ENCODE measurements at places on chromosomes 1 and 21.

DNA sequence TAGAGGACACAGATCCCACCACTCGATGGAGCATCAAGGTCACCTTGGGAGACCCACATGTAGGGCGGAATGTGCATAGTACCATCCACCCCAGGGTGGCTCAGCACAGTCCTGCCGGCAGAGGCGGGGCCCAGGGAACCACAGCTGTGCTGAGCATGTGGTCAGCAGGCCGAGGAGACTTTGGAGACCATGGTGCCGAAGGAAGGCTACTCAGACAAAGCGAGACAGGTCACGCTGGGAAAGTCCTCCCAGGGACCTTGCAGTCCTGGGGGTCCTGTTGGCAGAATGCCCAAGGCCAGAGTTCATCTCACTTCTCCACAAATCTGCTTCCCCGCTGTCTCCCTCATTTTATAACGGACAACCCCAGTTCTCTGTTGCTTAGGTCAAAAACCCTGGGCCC lies 22.5 kb downstream of the WNT3A start:
- no peak for DNase-seq

GRCh38 chr21:16134134-16134533 lies 404.4 kb downstream of the USP25 start:
- DNase-seq: no peak

DNA sequence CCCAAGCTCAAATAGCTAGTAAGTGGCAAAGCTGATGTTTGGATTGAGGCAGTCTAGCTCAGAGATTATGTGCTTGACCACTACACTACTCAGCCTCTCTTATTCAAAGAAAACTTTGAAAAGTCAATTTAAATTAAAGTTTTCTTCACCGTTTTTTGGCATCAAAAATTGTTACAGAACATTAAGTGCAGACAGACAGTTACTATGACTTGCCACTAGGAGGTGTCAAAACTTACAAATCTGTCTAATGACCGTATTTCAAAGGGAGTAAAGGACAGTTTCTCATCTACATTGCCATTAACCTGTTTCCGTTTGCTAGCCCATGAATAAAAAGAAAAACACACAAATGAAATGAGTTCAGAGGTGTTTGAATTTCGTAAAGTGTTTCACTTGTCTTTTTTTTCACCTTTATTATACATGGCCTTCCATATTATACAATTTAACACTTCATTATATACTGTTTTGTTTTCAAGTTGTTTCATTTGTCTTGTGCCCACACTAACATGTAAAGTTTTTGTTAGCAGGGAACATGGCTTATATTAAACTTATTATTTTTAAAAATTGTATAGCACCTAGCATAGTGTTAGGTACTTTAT lies 57.4 kb upstream of the MTF2 start:
- peak; percentile 63 for DNase-seq

GRCh38 chr1:224427346-224427745 lies 7.3 kb downstream of the WDR26 start:
- DNase-seq: no peak

DNA sequence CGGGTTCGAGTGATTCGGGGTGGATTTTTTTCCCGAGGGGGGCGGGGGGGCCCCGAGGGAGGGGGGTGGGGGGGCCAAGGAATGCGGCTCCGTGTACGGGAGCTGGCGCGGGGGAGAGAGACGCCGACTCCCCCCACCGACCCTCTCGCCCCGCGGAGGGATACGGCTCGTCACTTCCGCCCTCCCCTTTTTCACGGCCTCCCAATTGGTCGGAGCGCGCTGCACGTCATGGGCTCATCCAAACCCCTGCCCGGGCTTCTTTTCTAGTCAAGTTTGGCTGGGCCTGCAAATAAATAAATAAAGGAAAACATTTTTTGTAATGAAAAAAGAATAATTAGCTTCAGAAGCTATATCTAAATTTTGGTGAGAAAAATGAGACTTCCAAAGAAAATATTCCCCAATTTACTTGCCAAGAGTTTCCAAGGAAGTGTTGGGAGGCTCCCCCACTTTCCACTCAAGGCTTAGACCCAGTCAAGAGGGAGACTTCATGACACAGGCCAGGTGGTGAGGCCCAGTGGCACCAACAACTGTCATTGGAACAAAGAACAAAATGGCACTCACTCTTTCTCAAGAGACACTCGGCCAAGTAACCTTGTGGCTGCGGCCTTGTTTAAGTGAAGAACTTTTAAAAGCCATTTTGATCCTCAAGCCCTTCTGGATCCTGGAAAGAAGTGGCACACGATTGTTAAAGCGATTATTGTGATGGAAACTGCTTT lies at the start of gene POGZ:
Gene POGZ (minus strand): TSS at position 164 of the 716 bp plus-strand sequence. CDS start 17,290 bp downstream, outside the sequence.
- DNase-seq: peak; percentile 95

DNA sequence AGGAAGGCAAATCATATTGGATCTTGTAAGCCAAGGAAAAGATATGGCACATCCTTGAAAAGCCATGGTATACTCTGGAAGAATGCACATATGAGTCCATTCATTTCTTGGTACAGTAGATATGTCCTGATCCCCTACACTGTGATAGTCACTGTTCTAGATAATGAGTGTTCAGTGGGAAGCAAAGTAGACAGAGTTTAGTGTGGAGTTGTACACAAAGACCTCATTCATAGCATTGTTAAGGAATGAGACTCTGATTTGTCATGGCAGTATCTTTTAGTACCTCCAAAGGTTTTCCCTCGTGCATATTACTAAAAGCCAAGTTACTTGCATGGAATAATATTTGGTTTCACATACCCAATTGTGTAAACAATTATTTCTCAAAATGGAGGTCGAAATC lies 204.7 kb downstream of the NFIA start:
- DNase-seq: no peak

- no peak for DNase-seq
Observed at GRCh38 chr1:155042789-155043188, 8.3 kb upstream of the ADAM15 start.

DNA sequence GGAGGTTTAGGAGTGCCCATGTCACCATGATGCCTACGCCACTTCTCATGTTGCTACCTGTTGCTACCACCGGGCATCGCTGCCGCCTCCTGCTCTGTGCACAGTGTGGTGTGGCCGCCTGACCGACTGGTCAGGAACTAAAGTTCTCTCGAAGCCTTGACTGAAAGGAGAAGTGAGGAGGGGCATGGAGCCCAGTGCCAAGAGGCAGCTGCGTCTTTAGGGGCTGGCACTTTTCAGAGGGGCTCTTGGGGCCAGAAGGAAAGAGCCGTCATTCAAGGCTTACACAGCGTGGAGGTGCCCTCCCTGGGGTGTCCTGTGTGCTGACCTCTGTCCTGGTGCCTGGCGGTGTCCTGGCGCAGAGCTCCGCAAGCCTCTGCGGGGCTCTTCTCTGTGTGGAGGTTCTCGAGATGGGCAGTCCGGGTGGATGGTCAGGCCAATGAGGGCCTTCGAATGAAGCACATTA lies 57.2 kb downstream of the ADARB1 start:
- DNase-seq: no peak

- DNase-seq: no peak
Observed at GRCh38 chr1:181754103-181754502, 270.8 kb downstream of the CACNA1E start.

DNA sequence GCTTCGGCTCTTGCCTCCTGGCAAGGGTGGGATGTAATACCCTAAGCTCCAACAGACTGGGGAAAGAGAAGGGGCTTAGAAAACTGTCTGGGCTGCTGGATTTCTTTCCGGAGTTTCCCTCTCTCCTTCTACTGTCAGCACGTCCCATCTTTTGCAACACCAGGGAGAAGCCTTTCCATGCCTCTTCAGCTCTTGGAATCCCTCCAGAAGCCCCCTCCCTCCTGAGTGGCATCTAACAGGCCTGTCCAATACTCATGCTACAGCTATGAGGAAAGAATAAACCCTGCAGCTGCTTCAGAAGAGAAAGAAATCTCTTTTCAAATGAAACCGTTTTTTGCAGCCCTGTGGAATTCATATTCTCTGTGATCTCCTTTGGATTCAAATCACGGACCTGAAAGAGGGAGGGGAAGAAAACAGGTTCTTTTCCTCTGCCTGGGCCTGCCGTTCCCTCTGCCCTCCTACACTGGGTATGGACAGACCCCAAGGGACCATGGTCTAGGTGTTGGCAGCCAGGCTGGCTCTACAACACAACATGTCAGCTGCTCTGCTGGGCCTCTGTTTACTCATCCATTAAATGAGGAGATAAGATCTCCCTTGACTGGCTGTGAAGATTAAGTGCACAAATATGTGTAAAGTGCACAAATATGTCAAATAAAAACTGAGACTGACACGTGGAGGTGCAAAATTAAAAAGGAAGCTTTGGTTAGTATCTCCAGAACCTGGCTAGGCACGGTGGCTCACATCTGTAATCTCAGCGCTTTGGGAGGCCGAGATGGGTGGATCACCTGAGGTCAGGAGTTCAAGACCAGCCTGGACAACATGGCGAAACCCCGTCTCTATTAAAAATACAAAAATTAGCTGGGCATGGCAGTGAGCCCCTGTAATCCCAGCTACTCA lies 6.0 kb upstream of the CAPN2 start:
- DNase-seq: no peak

DNA sequence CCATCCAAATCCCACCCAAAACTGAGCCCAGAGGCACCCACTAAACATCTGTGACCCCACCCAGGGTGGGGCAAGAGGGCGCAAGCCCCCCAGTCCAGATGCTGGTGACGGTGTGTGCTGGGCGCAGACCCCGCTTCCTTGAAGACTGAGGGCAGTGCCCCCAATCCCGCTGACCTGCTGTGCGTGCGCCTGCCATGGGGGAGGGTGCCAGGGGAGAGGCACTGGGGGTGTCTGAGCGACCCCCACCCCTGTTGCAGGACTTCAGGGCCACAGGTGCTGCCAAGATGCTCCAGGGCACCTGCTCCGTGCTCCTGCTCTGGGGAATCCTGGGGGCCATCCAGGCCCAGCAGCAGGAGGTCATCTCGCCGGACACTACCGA lies 13.3 kb downstream of the COL6A2 start:
- DNase-seq: no peak
